ENCODE measurements at places on chromosomes 6 and 20.

DNA sequence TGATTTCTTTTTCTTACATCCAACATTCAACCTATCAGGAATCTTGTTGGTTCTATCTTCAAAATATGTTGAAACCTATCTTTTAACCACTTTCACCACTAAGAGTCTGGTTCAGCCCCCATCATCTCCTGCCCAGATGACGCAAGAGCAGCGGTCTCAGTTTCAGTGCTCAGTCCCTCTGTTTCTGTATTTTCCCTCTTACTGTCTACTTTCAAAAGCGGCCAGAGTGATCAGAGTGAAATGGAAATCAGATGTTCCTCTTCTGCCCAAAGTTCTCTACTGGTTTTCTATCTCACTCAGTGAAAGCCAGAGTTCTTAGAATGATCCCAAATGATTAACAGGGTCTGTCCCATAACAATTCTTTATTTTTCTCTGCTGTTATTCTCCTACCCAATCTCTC is 147.9 kb upstream of the PDE7B start:
- H3K36me3 ChIP-seq: no peaks in the 10 kb centered on the region
- H3K27ac ChIP-seq: no peak overlapping the region
- no peak overlapping the region for H3K4me3 ChIP-seq
- DNase-seq: no peak
- H3K4me1 ChIP-seq: no peaks in the 10 kb centered on the region

GRCh38 chr20:40640667-40641066 is 48.4 kb downstream of the MAFB start:
- H3K4me1 ChIP-seq: no peaks in the 10 kb centered on the region
- H3K27ac ChIP-seq: no peak overlapping the region
- H3K36me3 ChIP-seq: no peaks in the 10 kb centered on the region
- H3K4me3 ChIP-seq: no peak overlapping the region
- H3K27me3 ChIP-seq: no peaks in the 10 kb centered on the region

- H3K4me1 ChIP-seq: peaks cover 44% of the 10 kb centered on the region
- no peaks in the 10 kb centered on the region for H3K27me3 ChIP-seq
- no peak for DNase-seq
- no peak overlapping the region for H3K4me3 ChIP-seq
- no peaks in the 10 kb centered on the region for H3K36me3 ChIP-seq
Observed at GRCh38 chr6:52591832-52592231, 15.0 kb upstream of the TRAM2 start.

DNA sequence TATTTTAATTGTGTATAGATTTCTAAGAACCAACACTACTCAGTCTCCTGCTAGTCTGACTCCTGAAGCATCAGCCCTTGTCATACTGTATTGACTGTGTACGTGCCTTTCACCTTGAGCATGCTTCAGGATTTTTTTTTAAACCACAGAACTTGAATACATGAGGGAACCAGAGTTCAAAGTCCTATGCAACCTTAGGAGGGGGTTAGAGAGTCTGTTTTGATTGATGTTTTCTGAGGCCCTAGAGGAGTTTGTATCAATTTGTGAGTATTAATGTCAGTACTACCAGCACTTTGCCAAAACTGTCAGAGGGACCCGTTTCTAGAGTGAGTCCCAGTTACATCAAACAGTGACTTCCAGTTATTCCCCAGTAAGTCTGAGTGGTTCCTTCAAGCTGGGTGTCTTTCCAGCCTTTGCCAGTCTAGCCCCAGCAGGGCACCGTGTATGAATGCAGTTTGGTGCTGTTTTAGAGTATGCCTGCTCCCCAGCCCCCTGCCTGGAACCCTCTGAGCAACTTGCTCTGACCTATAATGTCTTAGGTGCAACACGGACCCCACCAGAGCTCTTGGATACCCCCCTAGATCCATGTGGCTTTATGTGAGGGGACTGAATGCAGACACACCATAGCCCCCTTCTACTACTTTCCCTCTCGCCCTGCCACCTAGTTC is 8.5 kb downstream of the TP53INP2 start:
- H3K4me1 ChIP-seq: peaks cover 7% of the 10 kb centered on the region
- H3K36me3 ChIP-seq: no peaks in the 10 kb centered on the region
- no peak overlapping the region for H3K27ac ChIP-seq
- DNase-seq: no peak

DNA sequence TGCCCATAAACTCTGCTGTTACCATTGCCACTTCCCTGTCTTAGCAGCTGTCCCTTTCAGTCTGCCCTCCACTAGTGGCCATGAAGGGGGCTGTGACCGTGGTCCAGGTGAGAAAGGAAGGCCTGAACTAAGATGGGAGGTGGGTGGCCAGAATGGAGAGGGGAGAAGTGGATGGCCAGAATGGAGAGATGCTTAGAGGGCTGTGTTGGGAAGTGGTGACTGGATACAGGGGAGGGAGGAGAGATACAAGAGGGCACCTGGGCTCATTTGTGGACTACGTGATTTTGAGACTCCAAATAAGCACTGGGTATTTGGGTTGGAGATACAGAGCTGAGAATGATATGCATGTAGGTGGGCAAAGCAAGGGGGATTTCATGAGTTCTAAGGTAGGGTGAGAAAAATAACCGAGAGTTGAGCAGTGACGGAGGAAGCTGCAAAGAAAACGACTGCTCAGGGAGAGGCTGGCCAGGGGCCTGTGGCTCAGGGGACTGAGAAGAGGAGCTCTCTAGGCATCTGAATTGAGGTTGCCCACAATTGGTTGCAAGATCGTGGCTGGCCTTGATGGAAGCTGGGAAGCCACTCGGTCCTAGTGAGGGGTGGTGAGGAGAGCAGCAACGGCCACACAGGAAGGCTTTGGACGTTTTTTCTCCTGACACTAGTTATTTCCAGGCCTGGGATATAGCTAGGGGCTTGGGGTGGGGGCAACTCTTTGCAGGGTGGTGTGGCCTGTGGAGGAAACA is 36.9 kb downstream of the PANK2 start:
- H3K4me3 ChIP-seq: no peak overlapping the region
- H3K27ac ChIP-seq: peak overlapping the region; percentile 14
- peaks cover 69% of the 10 kb centered on the region for H3K4me1 ChIP-seq
- peaks cover 48% of the 10 kb centered on the region for H3K36me3 ChIP-seq

- no peaks in the 10 kb centered on the region for H3K36me3 ChIP-seq
- no peak overlapping the region for H3K4me3 ChIP-seq
- no peak for DNase-seq
Observed at GRCh38 chr6:6801005-6801335, 212.4 kb downstream of the LY86 start.

DNA sequence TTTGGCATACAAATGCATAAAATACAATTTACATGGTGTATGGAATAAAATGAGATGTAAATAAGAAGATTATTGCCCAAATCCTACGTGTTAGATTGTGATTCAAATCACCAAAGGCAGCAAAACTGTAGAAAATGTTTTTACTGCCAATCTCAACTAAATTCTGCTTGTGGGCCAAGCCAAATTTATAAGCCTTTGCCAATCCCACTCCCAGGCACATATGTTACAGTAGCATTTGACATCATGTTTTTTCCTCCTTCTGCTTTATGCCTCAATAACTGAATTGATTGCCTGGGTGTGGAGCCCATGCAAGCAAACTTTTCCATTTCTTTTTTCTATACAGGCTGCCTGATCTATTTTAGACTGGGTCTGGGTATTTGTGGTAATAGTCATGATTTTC is 36.3 kb upstream of the LRRC1 start:
- no peaks in the 10 kb centered on the region for H3K4me1 ChIP-seq
- no peak overlapping the region for H3K27ac ChIP-seq
- H3K36me3 ChIP-seq: no peaks in the 10 kb centered on the region
- no peak for DNase-seq
- H3K4me3 ChIP-seq: no peak overlapping the region

GRCh38 chr6:118085665-118086064 is 178.6 kb downstream of the SLC35F1 start:
- H3K27me3 ChIP-seq: no peaks in the 10 kb centered on the region
- H3K27ac ChIP-seq: no peak overlapping the region
- no peaks in the 10 kb centered on the region for H3K36me3 ChIP-seq
- no peak for DNase-seq

GRCh38 chr6:76706631-76707030 is 634.2 kb upstream of the IMPG1 start:
- H3K4me1 ChIP-seq: no peaks in the 10 kb centered on the region
- H3K27ac ChIP-seq: no peak overlapping the region
- H3K36me3 ChIP-seq: no peaks in the 10 kb centered on the region
- DNase-seq: no peak

DNA sequence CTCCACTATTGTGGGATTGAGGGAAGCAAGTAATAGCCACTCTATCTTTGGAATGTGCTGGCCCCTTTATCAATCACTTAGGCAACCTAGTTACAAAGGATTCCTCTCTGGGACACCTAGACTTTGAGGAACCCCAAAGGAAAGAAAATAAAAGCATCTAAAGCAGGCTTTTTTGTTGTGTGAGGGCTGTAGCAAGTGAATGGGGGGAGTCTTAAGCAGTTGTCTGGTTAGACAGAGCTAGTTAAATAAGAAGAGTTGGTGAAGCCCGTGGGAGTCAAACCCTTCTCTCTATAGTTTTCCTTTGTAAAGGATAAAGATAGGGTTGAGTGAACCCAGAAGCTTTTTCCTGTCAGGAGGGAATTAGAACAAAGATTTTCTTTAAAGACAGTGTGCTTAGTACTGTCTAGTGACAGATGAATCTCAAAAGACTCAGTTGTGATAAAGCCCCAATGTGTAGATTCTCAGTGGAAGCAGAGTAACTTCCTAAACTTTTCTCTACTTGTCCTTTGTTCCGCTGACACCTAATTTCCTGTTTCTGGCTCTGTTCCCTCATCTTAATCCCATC is 63.3 kb downstream of the HDGFL1 start:
- H3K27ac ChIP-seq: no peak overlapping the region
- no peaks in the 10 kb centered on the region for H3K27me3 ChIP-seq
- H3K4me3 ChIP-seq: no peak overlapping the region

GRCh38 chr6:105174512-105174911 is 5.3 kb downstream of the POPDC3 start:
- H3K4me1 ChIP-seq: no peaks in the 10 kb centered on the region
- H3K27me3 ChIP-seq: no peaks in the 10 kb centered on the region
- no peak overlapping the region for H3K27ac ChIP-seq
- no peaks in the 10 kb centered on the region for H3K36me3 ChIP-seq
- no peak for DNase-seq

All from tibial nerve (tissue), 4 donors.